ENCODE measurements at places on chromosomes 1 and 21. TPM values are rescaled to one million over a fixed set of nuclear protein-coding genes. Genes with fewer than 3 reads are reported as not detected.

DNALI1 gene
- not detected for total RNA-seq

HLX gene
- total RNA-seq = 5.3 TPM

EFNA3 gene
- 8.2 TPM for total RNA-seq

KHDRBS1 gene
- total RNA-seq = 38.7 TPM

NBPF3 gene
- total RNA-seq = 6.2 TPM

OR14K1 gene
- total RNA-seq = not detected

CYP4A22 gene
- not detected for total RNA-seq

RGS13 gene
- not detected for total RNA-seq

AMIGO1 gene
- 2.6 TPM for total RNA-seq

NKAIN1 gene
- total RNA-seq = 5.1 TPM

PLA2G5 gene
- not detected for total RNA-seq

CDCA8 gene
- 4.8 TPM for total RNA-seq

C1orf115 gene
- 10.3 TPM for total RNA-seq

ZFP69 gene
- total RNA-seq = 5.7 TPM

SEC16B gene
- total RNA-seq = 0.19 TPM

KRTAP12-2 gene
- total RNA-seq = not detected

CAPZB gene
- total RNA-seq = 64.3 TPM

MAP1LC3C gene
- 0.13 TPM for total RNA-seq

MASP2 gene
- not detected for total RNA-seq

PLA2G2F gene
- not detected for total RNA-seq

FAM131C gene
- total RNA-seq = 0.26 TPM

ASCL5 gene
- not detected for total RNA-seq

ITGB2 gene
- total RNA-seq = not detected

HSD3B1 gene
- not detected for total RNA-seq

IL19 gene
- total RNA-seq = not detected

TTF2 gene
- 76.7 TPM for total RNA-seq

HHAT gene
- total RNA-seq = 29.4 TPM

XCL1 gene
- total RNA-seq = not detected

RIPPLY3 gene
- not detected for total RNA-seq

S100A14 gene
- not detected for total RNA-seq

All from SK-MEL-5 (cell line).